ENCODE measurements at places on chromosomes 7 and 10.

DNA sequence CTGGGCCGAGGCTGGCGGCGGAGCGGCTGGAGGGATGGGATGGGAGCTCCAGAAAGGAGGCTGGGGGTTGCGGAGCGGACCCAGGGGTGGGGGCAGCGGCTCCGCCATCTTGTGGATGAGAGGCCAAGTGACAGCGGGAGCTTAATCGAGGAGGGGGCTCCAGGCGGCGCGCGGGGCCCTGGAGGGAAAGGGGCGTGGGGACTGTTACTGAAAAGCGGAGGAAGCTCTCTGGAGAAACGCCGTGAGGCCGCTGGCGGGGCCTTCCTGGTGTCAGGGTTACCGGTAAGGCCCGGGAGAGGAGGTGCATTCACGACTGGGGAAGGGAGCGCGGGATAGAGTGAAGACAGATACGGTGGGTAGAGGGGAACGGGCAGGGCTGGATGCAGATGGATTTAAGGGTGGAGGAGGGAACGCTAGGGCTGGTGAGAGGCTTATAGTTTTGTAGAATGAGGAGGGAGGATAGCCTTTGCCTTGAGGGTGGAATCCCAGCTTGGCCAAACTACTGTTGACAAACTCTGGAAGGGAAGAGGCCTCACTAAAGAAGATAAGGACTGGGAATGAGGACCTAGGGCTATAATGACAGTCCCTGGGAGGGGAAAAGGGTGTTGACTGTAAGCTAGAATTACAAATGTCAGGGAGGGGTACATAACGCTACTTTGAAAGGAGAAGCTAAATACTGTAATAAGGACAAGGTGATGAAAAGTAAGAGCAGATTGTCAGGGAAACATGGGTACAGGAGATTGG lies 535 bp downstream of the BTRC start:
- H3K4me3 ChIP-seq: peak overlapping the region; percentile 94
- peak overlapping the region; percentile 64 for H3K27ac ChIP-seq
- H3K27me3 ChIP-seq: no peaks in the 10 kb centered on the region
- peak; percentile 19 for DNase-seq

DNA sequence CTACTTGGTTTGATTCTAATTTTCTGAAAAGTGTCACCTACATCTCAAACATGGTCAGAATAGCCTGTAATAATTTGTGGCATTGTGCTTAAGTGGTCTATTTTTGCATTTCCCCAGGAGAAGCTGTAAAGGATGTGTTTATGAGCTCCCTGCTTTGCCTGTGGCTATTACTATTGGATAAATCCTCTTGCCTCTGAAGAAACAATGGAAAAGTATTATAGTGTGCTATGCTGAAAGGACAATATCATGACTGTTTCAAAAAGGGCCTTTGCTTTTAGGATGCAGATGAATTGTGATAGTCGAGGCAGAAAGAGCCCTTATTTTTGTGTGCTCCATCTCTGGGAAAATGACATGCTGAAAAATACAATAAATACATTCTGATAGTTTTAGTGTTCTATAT lies 94.1 kb upstream of the ARMC3 start:
- no peak overlapping the region for H3K27ac ChIP-seq
- no peaks in the 10 kb centered on the region for H3K27me3 ChIP-seq
- no peaks in the 10 kb centered on the region for H3K36me3 ChIP-seq
- DNase-seq: no peak
- H3K4me3 ChIP-seq: no peak overlapping the region
- no peaks in the 10 kb centered on the region for H3K4me1 ChIP-seq

DNA sequence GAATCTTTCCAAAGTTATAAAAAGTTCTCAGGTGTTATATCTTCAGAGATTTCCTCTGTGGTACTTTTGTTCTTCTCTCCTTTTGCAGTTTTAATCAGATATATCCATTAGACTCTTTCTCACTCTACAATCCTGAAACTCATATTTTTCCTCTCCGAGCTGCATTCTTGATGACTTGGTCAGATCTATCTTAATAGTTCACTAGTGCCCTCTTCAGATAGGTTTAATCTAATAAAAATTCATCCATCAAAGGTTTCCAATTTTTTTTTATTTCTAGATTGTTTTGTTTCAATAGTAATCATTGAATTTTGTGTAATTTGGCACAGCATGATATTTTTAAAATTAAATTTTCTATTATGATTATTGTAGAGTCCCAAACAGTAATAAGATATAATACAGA lies 21.8 kb upstream of the DGKB start:
- no peaks in the 10 kb centered on the region for H3K27me3 ChIP-seq
- no peak overlapping the region for H3K4me3 ChIP-seq
- no peaks in the 10 kb centered on the region for H3K4me1 ChIP-seq
- no peak overlapping the region for H3K27ac ChIP-seq
- H3K36me3 ChIP-seq: no peaks in the 10 kb centered on the region
- no peak for DNase-seq

GRCh38 chr10:13222151-13222550 lies 12.0 kb downstream of the UCMA start:
- no peaks in the 10 kb centered on the region for H3K27me3 ChIP-seq
- no peaks in the 10 kb centered on the region for H3K36me3 ChIP-seq
- H3K4me1 ChIP-seq: no peaks in the 10 kb centered on the region
- no peak overlapping the region for H3K4me3 ChIP-seq
- no peak overlapping the region for H3K27ac ChIP-seq

DNA sequence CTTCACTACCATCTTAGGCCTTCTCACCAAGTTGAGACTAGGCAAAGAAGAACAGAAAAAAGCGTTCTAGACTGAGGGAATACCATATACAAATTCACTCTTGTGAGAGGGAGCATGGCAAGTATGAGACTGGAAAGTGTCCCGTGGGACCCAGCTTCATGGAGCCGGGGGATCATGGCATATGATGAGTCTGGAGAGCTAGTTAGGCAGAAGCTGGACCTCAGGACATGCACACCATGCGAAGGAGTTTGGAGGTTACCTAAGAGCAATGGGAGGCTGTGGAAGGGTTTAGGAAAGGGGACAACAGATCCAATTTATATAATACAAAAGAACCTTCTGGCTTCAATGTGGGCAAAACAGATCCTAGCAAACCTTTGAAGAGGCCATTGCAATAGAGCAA lies 34.1 kb downstream of the STK17A start:
- H3K4me3 ChIP-seq: no peak overlapping the region
- no peaks in the 10 kb centered on the region for H3K27me3 ChIP-seq
- H3K4me1 ChIP-seq: no peaks in the 10 kb centered on the region
- peaks cover 40% of the 10 kb centered on the region for H3K36me3 ChIP-seq
- H3K27ac ChIP-seq: no peak overlapping the region
- DNase-seq: no peak

Measured in K562 (cell line).